T-helper 9 cell (primary cell): ENCODE measurements at places on chromosomes 5 and 9.

GRCh38 chr9:114633438-114634089 is 22.5 kb downstream of the TMEM268 start:
- DNase-seq = no peak

DNA sequence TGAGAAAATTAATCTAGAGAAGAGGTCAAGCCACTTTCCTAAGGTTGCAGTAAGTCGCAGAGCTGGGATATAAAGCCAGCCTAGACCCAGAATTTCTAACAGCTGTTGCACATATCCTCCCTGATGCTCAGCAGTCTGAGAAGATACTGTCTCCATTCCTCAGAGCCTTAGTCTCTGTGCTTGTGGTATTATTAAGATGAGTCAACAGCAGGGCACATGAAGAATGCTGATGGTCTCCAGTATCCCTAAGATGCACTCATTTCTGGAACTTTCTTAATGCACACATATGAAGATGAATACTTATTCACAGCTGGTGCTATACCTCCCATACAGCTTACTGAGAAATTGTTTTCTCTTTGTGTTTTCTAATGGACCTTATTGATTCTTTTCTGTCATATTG is 32.5 kb downstream of the SGCD start:
- no peak for DNase-seq

DNA sequence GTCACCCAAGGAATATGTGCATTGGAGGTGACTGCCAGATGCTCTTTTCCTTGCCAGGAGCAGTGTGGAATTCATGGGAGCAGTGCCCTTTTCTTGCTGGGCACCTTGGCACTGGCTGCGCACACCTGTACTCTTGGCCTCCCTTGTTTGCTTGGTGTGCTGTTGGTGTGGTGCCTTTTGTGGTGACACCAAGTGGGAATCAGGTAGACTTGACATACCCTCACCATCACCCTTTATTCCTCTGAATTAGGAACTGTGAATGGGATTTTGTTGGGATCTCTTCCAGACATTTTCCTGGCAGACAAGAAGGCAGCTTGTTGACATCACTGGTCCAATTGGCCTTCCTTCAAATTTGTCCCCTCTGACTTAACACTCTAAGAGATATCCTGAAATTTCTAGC is 82.3 kb downstream of the RAI14 start:
- DNase-seq = no peak

DNA sequence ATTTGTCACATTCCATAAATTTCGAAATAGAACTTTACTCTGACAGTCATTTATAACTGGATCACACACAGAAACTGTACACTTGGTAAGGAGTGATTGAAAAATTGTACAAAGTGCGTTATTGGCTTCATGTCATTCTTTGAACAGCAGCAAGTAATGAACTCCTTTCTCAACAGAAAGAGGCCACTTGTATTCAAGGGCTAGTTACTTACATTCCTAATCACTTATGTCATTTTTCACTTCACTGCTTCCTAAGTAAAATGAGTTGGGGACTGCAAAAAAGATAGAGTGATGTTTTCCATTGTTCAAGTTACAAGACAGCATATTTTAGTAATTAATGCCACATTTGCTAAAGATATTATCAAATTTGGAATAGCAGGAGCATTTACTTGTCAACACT is 893.2 kb downstream of the DTWD2 start:
- DNase-seq = no peak

DNA sequence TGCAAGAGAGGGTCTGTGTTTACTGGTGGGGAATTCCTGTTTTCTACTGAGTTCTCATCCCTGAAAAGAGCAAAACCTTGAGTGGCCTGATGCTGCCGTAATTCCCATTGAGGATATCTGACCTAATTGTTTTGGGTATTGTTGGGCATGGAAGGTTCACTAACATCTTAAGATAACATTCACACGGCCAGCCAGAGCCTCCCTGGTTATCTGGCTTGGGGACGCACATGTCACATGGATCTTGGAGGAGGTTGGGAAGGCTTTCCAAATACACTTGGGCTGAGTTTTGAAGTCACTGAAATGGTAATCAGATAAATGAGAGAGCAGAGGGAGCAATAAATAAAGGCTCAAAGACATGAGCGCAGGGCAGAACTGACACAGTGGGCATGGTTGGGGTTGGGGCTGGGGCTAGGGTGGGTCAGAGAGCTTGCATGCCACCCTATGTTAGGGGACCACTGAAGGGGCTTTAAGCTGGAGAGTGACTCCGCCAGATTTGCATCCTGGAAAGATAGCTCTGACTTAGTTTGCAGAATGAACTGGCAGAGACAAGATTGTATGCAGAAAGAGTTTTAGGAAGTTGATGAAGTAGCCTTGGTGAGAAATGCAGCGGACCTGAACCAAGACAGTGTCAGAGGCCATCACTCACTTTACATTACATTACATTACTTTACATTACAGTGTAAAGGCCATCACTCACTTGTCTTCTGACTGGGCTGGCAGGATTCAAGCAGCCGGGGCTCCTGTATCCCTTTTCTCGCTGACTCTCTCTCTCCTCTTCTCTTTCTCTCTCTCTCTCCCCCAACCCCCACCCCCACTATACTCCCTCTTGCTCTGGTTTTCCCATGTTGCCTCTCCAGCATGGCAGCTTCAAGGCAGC is 24.2 kb downstream of the SLC1A1 start:
- no peak for DNase-seq

- DNase-seq = no peak
These were observed 12.7 kb downstream of the C9orf153 start for GRCh38 chr9:86246752-86247161.

GRCh38 chr9:19027825-19028224 is 5.2 kb downstream of the SAXO1 start:
- no peak for DNase-seq

DNA sequence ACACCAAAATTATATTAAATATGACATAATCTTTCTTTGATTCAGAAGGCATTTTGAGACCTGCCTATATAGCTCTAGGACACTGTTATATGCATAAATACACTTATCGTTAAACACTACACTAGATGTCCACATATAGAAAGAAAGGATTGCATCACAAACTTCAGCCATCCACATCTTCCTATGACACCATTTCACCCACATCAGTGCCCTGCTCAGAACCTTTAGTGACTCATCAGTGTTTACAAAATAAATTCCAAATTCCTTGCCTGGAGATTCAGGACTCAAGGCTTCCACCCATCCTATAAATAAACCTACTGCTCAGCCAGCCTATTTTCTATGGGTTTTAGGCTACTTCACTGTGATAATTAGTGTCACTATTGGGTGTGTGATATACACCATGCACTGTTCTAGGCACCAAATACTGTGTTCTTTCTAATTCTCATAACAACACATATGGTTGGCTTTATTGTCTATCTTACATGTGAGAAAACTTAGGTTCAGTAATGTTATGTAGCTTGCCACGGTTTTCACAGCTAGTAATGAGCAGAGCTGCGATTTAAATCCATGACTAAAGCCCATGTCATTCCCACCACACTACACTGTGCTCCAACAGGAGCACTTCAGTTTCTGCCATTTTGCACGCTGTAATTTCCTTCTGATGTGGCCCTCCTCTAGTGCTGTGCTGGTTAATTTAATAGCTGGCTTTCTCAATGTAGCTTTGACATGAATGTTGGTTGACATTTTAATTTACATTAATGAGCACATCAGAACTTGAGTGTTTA is 103.3 kb downstream of the SREK1 start:
- no peak for DNase-seq

DNA sequence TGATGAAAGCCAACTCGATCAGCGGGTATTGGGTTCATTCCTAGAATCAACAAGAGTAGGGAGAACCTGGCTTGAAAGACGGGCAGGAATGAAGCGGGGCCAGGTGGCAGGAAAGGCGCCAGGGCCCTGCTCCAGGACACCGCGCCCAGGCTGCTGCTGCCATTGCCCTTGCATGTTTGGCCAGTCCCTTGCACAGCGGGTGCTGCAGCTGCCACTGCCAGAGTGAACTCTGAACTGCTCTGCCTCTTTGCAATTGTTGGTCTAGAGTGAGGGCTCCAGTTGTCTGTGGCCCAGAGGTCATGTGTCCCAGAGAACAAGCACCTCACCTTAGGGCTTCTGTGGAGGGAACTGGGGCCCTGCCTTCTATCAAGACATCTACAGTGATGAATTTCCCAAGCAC is 24.0 kb upstream of the CARTPT start:
- no peak for DNase-seq

DNA sequence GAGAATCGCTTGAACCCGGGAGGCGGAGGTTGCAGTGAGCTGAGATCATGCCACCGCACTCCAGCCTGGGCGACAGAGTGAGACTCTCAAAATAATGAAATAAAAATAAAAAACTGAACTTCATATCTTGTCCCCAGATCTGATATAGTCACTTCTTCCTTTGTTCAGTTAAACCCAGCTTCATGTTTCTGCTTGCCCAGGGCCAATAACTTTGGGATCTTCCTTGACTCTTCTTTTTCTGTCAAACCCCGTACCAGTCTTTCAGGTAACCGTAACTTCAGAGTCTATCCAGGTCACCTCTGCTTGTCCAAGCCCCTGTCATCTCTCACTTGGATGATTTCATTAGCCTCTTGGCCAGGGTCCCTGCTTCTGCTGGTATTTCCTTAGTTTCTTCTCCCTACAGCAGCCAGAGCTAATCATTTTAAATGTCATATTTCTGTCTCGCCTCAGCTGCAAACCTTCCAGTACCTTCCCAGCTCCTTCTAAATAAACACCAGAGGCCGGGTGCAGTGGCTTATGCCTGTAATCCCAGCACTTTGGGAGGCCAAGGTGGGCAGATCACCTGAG is 19.7 kb upstream of the ABL1 start:
- no peak for DNase-seq
